ENCODE measurements at places on chromosomes 12 and 14. TPM values are rescaled to one million over a fixed set of nuclear protein-coding genes. Genes with fewer than 3 reads are reported as not detected.
A peak's percentile ranks its signal among the peaks of the same experiment; 100 is the strongest.

The RFX4 gene
- not detected for total RNA-seq

The SLC17A8 gene
- not detected for total RNA-seq

The C12orf54 gene
- not detected for total RNA-seq

The BEGAIN gene
- 0.18 TPM for total RNA-seq

The AMIGO2 gene
- total RNA-seq, result 3.7 TPM

The MYG1 gene
- 39.5 TPM for total RNA-seq

The MEG3 gene
- total RNA-seq, result 155 TPM

DNA sequence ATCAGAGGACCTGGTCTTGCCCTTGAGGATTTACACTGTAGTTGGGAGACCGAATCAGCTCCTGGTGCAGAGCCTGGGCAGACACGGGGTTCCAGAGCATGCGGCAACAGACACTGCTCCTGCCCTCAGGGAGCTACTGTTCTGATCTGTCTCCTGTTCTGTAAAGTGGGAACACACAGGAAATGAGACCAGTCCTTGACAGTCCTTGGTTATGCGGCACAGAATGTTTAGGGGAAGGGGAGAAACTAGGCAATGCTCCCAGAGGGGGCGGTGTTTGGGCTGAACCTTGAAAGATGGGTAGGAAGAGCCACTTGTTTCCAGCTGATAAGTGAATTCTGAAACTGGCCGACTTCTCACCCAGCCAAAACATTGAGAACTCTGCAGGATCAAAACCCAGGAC lies 132.4 kb downstream of the ZFP36L1 start:
- DNase-seq, result no peak

GRCh38 chr14:55684956-55685584 lies 105.1 kb downstream of the KTN1 start:
- DNase-seq, result no peak

DNA sequence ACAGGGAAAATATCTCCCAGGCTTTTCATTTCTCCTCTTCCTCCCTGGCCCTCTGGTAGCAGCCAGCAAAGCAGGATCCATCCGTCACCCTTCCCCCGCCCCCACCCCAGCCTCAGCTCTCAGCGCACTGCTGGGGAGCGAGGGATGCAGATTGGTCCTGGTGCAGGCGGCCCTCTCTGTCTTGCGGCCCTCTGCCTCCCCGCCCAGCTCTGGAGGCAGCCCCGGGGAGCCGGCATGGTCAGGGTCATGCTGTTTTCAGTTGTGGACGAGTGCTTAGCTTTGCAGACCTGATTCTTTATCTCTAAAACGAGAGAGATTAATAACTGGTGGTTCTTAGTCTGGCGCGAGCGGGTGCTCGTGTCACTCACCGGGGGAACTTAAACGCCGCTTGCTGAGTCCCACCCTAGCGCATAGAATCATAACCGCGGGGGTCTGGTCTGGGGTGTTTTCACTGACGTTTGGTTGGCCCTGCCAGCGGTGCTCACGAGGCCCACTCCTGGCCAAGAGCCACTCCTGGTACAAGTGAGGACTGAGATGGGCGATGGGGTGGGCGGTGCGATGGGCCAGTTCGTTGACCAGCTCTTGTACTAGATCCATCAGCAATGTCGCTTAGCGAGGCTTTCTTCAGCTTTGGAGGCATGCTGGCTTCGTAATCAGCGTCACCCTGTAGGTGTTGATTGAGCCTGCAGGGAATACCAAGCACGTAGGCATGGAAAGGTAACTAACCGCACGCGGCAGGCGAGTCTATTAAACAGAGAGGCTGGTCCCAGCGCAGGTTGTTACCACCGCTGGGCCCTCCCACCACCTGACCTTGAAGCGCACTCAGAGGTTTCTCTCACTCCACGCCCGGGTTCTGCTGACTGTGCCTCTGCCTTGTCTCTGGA lies 95.2 kb downstream of the TSPAN9 start:
- no peak for DNase-seq

DNA sequence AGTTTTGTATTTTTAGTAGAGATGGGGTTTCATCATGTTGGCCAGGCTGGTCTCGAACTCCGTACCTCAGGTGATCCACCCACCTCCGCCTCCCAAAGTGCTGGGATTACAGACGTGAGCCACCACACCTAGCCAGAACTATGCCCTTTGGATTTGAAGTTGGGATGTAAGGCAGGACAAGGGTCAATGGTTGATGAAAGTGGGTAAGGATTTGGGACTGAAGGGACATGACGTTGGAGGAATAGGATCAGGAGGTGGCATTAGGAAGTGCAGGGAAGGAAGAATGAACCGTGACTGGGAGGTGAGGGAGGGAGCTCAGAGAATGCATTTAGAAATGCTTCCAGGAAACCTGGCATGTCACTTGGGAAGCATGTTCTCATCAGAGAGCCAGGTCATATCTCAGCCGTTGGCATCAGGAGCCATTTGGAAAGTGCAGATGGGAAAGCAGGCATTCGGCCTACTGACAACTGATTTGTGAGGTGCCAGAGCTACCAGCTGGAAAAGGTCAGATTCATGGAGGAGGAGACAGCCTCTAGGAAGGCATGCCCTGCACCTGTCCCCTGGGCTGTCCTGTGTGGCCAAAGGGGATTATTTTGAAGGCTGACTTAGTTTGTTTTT lies 2.2 kb downstream of the CRADD start:
- DNase-seq, result no peak

GRCh38 chr14:37559386-37559785 lies 35.7 kb downstream of the FOXA1 start:
- no peak for DNase-seq

GRCh38 chr12:52349196-52349595 lies 18.1 kb downstream of the KRT85 start:
- no peak for DNase-seq

GRCh38 chr14:93994919-93995682 lies 2.0 kb upstream of the CCDC197 start:
- peak; percentile 78 for DNase-seq

GRCh38 chr12:89427508-89428156 lies 75.3 kb upstream of the DUSP6 start:
- no peak for DNase-seq

DNA sequence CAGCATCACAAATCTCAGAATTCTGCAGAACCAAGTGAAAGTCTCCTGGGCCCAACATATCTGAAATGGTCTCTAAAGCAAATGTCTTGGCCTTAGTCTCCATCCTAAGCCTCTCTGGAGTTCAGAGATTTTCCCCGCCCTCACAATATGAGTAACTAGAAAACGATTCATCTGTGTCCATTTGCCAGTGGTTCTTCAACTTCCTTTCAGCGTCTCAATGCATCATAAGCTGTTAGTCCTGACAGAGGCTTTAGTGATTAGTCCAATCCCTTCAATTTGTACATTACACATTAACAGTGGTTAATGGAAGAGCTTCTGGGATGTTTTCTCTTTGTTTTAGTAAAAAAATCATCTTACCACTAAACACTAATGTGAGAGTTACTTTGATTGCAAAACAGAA lies 17.4 kb downstream of the NPC2 start:
- peak; percentile 76 for DNase-seq

- DNase-seq, result no peak
Measured at GRCh38 chr12:59871779-59872178, 275.9 kb downstream of the SLC16A7 start.

- DNase-seq, result peak; percentile 87
Measured at GRCh38 chr12:66087365-66087943, 43.1 kb downstream of the LLPH start.

DNA sequence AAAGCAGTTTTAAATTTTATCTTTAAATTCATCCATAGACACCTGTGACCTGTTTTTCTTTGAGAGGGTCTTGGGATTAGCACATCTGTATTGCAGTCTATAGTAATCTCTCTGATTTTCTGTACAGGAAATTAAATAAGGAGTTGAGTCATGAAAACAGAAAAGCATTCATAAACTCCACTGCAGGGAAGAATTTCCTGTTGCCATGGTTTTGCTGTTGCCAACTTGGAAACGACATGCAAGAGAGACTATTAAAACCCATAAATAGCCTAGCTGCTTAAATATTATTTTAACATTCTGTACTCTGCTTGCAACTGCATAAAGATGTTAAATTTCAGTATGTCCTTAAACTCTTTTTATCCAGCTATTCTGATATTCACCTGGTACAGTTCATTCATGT lies 281.0 kb upstream of the RGS6 start:
- DNase-seq, result peak; percentile 95

DNA sequence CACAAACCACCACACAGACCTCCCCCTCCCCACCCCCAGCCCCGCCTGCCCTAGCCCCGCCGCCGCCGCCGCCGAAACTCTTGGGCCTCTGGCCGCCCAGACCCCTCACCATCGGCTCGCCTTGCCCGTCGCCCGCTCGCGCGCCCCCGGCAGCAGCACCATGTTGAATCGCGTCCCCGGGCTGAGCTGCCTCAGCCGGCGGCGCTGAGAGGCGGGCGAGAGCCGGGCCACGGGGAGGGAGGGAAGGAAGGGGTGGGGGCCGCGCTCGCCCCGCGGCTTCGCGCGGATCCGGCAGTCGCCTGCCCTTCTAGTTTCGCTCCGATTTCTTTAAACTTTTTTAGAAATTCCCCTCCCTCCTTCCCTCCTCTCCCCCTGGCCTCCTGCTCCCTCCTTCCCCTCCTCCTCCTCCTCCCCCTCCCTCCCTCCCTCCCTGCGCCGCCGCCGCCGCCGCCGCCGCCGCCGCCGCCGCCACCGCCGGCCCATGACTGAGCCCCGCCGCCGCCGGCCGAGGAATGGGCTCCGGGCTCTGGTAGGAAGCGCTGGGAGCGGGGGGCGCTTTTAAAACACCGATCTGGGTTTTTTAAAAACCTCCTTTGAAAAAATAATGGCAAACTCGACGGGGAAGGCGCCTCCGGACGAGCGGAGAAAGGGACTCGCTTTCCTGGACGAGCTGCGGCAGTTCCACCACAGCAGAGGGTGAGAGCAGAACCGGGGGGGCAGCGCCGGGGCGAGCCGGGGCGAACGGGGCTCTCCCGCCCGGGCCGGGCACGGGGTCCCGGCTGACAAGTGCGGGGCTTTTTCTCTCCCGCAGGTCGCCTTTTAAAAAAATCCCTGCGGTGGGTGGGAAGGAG lies at the start of gene ARID2:
Gene ARID2 (plus strand): TSS at position 474 of the 851 bp plus-strand sequence. CDS start 131 bp downstream, at position 605.
- peak; percentile 73 for DNase-seq

DNA sequence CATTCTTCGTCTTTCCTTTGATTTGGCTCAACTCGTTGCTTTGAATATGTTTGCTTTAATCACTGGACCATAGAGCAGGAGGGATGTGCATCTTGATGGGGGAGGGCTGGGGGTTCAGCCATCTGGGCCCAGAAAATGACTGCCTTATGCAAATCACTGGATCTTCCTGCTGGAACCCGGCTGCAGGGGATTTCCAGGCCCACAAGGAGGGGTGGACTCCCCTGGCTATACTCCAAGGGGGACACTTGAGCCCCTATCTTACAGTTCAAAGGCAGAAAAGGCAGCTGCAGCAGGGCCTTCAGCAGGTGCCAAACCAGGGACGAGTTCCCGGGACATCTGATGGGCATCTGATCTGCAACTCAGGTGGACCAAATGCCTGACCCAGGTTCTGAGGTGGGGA lies 122.5 kb downstream of the DICER1 start:
- DNase-seq, result no peak

GRCh38 chr12:98090731-98091130 lies 424.7 kb upstream of the TMPO start:
- DNase-seq, result no peak

Measured in fibroblast of the aortic adventitia (primary cell).